Hippocampal formation (tissue), 2 donors: ENCODE measurements at places on chromosomes 5 and 9.
A peak's percentile ranks its signal among the peaks of the same experiment; 100 is the strongest.

- DNase-seq: no peak
Observed at GRCh38 chr5:111070272-111071134, 1.0 kb upstream of the TSLP start.

DNA sequence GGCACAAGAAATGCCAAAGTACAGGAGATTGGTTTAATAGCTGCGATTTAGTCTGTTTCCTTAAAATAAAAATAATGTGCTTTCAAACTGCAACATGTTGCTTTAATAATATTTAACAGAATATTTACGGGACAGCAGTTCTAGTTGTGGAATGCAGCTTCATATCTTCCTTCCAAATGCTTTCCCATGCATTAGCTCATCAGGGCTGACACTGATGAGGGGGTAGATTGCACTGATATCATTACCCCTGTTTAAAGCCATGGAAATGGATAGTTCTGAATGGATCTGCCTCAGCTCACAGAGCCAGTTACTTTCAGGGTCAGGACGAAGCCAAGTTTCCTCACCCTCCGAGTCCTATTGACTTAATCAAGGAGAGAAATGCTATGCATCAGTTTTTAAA lies 93.2 kb upstream of the OSMR start:
- DNase-seq: no peak

DNA sequence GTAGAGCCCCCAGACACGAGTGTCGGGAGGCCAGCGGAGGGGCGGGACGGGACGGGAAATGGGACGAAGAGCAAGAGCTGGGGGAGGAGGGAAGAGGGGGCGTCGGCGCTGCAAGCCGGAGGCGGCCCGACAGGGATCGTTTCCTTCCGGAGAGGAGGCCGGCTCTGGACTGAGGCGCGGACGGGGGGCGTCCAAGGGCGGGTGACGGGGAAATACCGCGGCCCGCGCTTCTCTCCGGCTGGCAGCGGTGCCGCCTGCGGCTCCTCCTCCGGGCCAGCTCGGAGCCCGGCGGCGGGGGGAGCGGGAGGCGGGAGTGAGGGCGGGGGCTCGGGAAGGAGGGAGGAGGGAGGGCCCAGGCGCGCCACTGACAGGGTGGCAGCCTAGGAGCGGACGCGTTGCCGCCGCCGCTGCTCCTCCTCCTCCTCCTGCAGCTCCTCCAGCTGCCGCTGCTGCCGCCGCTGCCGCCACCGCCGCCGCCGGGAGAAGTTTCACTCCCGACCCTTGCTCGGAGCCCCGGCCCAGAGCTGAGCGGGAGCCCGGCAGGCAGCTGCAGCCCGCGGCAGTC lies at the start of gene CHSY3:
Gene CHSY3, plus strand, starts transcription at position 364 of the 565 bp plus-strand sequence.
- peak; percentile 83 for DNase-seq

- no peak for DNase-seq
Observed at GRCh38 chr5:106241409-106241808, 1429.3 kb downstream of the EFNA5 start.

DNA sequence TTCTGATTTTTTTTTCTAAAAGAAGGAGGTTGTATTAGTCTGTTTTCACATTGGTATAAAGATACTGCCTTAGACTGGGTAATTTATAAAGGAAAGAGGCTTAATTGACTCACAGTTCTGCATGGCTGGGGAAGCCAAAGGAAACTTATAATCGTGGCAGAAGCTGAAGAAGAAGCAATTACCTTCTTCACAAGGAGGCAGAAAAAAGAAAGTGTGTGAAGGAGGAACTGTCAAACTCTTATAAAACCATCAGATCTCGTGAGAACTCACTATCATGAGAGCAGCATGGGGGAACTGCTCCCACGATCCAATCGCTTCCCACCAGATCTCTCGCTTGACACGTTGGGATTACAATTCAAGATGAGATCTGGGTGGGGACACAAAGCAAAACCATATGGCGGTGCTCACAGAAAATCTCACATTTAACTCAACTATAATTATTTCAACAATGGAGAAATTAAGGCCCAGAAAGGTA lies 27.1 kb downstream of the DPYSL3 start:
- no peak for DNase-seq

GRCh38 chr5:64566310-64566916 lies 60.6 kb downstream of the RGS7BP start:
- DNase-seq: no peak

- DNase-seq: no peak
Observed at GRCh38 chr9:3059781-3060468, 216.0 kb upstream of the PUM3 start.

- no peak for DNase-seq
Observed at GRCh38 chr9:137688261-137688660, 69.5 kb downstream of the EHMT1 start.

DNA sequence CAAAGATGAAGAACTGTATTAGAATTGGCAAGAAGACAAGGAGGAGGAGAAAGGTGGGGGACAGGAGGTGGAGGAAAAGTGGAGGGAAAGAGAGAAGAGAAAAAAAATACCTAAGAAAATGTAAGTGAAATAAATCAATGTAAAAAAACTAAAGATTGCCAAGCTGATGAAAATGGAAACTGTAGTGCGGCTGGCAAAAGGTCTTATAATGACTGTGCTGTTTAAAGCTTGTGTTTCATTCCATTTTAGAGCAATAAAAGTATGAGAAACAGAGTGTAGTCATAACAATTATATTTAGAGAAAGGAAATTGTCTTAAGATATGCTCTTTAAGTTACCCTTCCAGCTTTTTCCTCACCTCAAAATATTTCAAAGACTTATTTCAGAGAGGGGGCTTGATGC lies 670.5 kb upstream of the SEMA6A start:
- DNase-seq: no peak

- DNase-seq: no peak
Observed at GRCh38 chr5:168552146-168552545, 23.0 kb downstream of the FBLL1 start.

DNA sequence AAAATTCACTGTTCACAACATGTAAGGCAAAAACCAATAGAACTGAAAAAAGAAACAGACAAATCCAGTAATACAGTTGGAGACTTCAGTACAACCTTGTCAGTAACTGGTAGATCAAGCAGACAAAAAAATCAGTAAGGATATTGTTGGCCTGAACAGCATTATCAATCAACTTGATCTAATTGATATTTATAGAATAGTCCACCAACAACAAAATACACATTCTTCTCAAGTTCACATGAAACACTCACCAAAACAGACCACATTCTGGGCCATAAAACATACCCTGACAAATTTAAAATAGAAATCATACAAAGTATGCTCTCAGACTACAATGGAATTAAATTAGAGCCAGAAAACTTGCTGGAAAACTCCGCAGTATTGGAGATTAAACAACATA lies 56.8 kb downstream of the DTWD2 start:
- DNase-seq: no peak

GRCh38 chr5:1651971-1652872 lies 128.5 kb upstream of the LPCAT1 start:
- DNase-seq: no peak

- no peak for DNase-seq
Observed at GRCh38 chr9:116842658-116843057, 155.6 kb downstream of the TRIM32 start.

GRCh38 chr5:169127431-169127830 lies 173.5 kb downstream of the SLIT3 start:
- DNase-seq: no peak

- peak; percentile 59 for DNase-seq
Observed at GRCh38 chr5:65791712-65792673, 70.0 kb downstream of the NLN start.

DNA sequence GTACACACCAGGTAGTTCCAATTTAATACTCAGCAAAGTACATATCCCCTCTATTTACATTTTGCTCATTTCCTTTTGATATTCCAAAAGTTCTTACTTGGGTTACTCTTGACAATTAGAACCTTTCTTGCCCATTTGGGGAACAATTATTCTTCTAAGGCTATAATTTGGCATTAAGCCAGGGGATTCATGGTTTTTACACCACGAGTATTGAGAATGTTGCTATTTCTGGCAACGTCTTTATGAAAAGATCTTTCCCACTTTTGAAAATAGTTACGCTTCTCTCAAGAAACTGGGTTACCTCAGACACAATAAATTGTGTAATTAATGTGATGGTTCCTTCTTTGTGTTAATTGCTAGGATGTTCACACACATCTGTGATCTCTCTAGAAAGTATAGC lies 11.5 kb upstream of the CAAP1 start:
- no peak for DNase-seq

GRCh38 chr9:106846857-106847256 lies 16.1 kb upstream of the ZNF462 start:
- DNase-seq: no peak

DNA sequence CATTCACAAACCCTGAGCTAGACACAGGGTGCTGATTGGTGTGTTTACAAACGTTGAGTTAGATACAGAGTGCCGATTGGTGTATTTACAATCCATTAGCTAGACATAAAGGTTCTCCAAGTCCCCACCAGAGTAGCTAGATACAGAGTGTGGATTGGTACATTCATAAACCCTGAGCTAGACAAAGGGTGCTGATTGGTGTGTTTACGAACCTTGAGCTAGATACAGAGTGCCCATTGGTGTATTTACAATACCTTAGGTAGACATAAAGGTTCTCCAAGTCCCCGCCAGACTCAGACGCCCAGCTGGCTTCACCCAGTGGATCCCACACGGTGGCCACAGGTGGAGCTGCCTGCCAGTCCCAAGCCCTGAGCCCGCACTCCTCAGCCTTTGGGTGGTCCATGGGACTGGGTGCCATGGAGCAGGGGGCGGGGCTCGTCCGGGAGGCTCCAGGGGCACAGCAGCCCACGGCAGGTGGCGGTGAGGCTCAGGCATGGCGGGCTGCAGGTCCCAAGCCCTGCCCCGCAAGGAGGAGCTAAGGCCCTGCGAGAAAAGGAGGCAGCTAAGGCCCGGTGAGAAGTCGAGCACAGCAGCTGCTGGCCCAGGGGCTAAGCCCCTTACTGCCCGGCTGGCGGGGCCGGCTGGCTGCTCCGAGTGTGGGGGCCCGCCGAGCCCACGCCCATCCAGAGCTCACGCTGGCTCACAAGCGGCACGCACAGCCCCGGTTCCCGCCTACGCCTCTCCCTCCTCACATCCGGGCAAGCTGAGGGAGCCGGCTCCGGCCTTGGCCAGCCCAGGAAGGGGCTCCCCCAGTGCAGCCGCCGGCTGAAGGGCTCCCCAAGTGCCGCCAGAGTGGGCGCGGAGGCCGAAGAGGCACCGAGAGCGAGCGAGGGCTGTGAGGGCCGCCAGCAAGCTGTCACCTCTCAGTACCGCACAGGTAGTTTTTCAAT lies 1039.2 kb upstream of the CDH9 start:
- no peak for DNase-seq

DNA sequence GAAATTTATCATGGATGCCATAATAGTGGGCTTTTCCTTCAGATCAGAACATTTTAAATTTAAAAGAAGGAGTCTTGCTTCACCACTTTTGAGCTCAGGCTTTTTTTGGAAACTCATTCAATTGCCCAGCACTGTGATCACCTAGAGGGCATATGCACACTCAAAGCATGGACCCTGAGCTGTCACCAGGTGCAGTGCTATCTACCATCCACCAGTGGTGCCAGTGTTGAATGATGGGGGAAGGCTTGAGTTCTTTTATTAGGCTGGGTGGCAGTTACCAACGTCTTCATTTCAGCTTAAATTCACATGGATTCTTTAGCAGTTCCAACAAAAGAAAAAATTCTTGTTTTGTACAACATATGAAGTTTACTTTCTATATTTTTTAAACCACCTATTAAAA lies 164.1 kb downstream of the CFAP90 start:
- DNase-seq: no peak

GRCh38 chr9:107390778-107391177 lies 98.8 kb downstream of the KLF4 start:
- no peak for DNase-seq

DNA sequence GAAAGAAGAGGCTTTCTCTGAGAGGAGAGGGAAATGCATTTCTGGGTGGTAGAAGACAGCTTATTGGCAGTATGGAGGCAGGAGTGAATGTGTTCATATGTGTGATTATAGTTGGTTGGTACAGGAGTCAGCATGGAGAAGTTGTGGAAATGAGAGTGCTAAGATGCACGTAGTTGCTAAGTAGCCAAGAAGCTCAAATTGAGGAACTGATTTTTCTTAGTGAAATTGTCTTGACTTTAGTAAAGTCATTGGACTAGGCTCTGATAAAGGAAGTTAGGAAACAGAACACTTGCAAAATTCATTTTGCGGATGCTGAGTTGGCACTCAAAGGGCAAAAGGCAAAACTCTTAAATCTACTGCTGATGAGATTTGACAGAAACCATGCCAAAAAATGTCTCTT lies 158.9 kb upstream of the VCAN start:
- no peak for DNase-seq

DNA sequence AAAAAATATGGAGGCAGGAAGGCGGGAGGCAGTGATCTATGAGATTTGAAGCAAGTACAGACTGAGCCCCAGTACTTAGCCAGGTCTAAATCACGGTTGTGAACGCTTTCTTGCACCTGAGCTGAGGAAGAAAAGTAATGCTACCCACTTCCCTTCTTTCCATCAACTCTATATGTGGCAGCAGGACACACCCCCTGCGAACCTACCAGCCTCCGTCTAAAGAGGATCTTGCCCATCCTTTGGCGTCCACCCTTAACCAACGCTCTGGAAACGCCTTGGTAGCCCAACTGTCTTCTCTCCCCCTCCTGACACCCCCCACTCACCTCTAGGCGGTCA lies 545 bp downstream of the HMGCS1 start:
- no peak for DNase-seq

DNA sequence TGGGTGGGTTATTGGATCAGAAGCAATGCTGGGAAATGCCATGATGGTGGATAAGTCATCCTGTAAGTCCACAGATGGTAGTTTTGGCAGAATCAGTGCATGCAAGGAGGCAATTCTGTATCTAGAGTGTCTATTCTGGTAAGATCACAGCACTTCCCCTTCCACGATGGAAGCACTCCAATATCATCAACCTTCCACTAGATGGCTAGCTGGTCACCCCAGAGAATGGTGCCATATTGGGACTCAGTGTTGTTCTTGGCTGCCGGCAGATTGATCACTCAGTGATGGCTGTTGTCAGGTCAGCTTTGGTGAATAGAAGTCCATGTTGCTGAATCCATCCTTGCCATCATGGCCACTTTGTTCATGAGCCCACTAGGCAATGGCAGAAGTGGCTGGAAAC lies 553.5 kb downstream of the CSNK1G3 start:
- no peak for DNase-seq

DNA sequence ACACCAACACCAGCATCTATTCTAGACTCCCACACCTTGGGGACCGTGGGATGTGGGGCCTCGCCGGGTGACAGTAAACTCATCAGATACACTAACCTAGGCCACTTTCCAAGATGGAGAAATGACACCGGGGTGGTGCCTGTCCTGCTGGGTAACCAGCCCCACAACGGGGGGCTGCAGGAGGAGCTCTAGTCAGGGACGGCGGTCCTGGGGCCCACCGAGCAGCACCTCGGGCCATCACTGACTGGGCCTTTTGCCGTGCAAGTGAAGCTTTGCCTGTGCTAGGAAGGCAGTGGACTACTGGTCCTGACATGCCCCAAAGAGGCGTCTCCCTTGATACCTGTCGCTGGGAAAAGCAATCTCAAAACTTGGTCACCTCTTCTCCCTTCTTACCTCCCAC lies 260.3 kb upstream of the IRX1 start:
- DNase-seq: no peak
